ENCODE measurements at places on chromosomes 6 and 20.

DNA sequence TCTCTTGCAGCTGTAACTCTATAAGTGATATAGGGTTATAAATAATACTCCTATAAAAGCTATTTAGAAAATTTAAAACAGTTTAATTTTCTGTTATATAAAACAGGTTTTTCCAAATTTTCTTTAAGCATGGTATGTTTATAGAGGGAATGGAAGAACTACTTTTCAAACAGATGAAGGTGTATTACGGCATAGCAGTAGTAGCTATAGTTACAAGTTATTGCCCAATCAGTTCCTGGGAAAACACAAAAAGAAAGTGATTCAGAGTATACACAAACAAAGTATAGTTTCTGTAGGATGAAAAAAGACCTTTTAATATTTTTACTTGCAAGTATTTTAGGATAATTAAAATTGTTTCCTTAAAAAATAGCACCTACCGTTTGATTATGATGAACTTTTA, 9.8 kb downstream of the SLC17A5 start:
- DNase-seq: no peak

GRCh38 chr20:45969712-45970634, 2.0 kb downstream of the ZNF335 start:
- DNase-seq: no peak

DNA sequence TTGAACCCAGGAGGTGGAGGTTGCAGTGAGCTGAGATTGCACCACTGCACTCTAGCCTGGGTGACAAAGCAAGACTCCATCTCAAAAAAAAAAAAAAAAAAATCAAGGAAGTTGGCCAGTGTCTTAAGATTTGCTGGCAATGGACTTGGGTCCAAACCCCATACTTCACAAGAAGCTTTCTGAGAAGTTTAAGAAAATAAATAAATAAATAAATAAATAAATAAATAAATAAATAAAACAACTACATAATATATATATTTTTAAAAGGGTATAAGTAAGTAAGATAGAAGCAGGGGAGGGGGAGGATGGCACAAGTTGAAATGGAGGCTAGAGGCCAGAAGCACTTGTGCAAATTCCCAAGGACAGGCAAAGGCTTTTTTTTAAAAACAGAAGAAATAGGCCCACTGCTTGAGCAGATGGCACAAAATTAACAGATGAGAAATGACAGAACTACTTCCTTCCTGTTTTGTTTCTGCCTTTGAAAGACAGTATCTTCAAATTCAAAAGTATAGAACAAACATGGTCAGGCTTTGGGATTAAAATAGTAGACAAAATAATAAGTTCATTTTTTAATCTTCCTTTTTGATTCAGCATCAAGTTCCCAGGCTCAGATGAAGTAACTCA, 287.7 kb downstream of the ALDH8A1 start:
- DNase-seq: no peak

DNA sequence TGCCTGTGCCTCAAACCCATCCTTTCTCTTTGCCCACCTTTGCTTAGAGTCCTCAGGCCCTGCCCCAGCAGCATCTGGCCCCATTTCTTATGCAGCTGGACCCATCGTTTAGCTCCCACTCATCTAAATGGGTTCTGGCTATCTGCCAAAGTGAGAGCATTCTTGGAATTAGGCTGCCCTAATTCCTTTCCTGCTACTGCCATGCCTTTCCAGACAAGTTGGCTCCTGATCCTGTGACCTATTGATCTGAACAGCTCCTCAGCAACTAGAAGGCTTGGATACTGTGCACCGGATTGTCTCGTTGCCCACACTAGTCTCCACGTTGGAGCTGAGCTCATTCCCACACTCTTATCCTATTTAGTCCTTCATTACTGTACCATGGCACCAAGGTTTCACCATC, 22.9 kb downstream of the DZANK1 start:
- no peak for DNase-seq

DNA sequence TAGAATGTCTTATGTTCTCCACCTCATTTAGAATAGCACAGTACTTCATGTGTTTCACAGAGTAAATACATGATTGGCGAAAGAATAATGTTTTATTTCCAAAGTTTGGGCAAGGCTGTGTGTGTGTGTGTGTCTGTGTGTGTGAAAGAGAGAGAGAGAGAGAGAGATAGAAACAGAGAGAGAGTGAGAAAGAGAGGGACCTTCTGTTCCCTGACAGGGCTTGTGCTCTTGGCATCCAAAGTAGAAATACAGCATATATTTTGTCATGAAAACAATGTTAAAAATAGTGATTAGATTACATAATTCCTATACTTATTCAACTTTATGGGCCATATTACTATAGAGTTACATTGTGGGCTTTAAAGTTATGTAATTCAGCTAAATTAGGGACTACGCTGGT, 201.2 kb downstream of the KIF6 start:
- DNase-seq: no peak

DNA sequence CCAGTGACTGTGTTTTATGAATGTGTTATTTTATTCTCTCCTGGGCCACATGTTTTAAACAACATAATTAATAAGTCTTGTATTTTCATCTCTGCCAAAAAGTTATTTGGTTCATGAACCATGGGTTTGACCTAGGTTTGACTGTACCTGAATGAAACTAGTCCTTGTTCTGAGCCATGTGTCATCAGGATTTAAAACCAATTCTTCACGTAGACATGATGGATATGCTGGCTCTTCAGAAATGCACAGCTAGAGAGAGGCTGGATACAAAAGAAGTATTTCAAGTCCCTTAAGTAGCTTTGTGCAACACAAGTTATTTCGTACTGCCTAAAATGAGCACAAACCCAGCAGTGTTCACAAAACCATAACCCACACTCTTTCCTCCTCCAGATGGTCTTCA, 116.1 kb downstream of the IBTK start:
- no peak for DNase-seq

DNA sequence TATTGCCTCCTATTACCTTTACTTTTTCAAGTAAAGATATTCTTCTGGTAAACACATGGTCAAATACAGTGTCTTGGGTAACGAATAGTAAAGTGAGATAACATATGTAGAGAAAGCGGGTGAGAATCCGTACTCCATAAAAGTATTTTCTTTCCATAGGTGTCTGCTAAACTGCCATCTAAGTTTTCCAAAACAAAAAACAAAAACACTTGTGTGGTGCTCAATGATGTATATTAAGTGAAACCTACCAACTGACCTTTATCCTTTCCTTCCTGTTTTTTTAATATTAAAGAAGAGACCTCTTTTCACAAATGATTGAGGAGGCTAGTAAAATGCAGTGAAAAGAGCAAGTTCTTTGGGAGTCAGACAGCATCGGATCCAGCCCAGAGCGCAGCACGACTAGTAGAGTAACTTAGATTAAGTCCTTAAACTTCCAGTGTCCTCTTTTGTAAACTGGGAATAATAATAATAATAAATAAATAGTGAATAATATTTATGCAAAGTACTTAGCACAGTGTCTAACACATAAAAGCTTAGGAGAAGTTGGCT, 437 bp upstream of the CDKAL1 start:
- no peak for DNase-seq

DNA sequence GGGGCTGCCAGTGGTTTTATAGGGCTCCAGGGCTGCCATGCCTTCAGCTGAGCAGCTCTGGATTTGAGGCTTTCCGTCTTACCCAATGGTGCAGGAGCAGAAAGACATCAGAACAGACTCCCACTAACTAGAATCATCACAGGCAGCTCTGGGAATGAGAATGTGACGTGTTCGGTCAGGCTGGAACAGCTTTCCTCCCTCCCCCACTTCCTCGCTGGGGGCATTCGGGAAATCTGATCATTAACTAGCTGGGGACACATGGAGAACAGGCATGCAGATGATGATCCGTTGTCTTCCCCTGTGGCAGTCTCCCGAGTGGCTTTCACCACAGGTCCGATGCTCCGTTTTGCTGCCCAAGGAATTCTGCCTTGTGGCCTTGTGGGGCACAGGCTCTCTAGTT, 5.5 kb upstream of the MTG2 start:
- DNase-seq: no peak

DNA sequence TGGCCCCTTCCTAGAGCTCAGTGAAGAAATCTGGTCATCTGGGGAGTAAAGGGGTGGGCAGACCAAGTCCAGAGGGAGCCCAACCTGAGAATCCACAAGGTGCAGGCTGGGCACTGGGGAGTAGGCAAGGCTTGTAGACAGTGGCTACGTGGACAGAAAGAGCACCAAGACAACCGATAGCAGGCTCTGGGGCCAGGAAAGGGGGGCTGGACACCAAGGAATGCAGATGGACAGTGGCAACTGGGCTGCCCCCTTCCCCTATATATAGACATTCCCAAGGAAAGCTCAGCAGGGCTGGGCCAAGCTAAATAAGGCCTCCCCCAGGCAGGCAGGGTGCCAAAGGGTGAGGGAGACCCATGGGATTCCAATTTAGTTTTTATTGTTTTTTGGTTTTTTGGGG, 1.5 kb upstream of the TNNC2 start:
- no peak for DNase-seq

DNA sequence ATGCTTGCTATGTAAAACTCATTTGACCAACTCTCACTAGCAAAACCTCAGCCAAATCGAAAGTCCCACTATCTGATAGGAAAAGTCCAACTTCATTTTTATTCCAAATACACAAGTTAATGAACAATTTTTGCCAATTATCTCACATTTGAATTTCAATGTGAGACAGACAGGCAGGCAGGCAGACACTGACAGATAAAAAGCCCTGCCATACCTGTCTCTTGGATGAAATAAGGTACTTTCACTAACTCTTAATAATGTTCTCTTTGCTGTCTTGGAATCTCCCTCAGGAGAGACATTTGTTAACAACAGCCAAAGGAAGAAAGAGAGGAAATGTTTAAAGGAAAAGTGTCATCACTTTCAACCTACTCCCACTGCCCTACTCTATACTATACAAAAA, 82.0 kb downstream of the RNGTT start:
- DNase-seq: no peak

- DNase-seq: no peak
Observed at GRCh38 chr6:70657706-70658105, 10.0 kb upstream of the SMAP1 start.

GRCh38 chr6:16622193-16622592, 139.1 kb downstream of the ATXN1 start:
- no peak for DNase-seq

Data from left colon (tissue), 2 donors.